Ecto neural progenitor cell (in vitro differentiated cells): ENCODE measurements at places on chromosomes 3 and 15.

- no peak for DNase-seq
These were observed 528.8 kb downstream of the SHQ1 start for GRCh38 chr3:72319194-72320094.

- DNase-seq = no peak
These were observed 275.9 kb upstream of the ARHGEF26 start for GRCh38 chr3:153845311-153845710.

DNA sequence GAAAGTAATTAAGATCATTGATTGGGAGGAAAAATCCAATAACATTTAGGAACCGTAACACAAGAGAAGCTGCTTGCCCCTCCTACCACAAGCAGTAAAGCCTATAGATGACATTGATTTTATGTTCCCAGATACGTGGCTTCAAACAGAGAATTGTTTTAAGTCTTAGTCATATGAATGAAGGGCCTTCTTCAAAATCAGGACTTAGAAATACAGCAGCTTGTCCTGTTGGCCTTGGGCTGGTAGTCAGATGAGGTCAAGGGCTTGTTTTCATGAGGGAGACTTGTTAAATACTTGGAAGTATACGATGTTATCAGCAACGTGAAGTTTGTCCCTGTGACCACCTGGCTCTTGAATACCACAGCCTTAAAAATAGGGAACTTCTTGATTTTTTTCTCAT is 114.4 kb downstream of the VGLL4 start:
- DNase-seq = no peak

GRCh38 chr3:13598926-13599886 is 50.3 kb downstream of the FBLN2 start:
- DNase-seq = no peak

DNA sequence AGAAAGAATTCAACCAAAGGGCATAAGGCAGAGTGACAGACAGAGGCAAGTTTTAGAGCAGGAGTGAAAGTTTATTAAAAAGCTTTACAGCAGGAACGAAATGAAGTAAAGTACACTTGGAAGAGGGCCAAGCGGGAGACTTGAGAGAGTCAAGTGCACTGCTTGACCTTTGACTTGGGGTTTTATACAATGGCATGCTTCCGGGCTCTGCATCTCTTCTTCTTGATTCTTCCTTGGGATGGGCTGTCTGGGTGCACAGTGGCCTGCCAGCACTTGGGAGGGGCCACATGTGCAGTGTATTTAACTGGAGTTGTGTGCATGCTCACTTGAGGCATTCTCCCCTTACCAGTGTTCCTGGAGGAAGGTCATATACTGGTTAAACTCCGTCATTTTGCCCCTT is 30.4 kb upstream of the KLHL25 start:
- no peak for DNase-seq

GRCh38 chr15:35381328-35381727 is 164.6 kb downstream of the DPH6 start:
- DNase-seq = no peak

GRCh38 chr3:137165117-137165806 is 207.5 kb downstream of the IL20RB start:
- DNase-seq = no peak

- no peak for DNase-seq
These were observed 73.3 kb upstream of the SNRK start for GRCh38 chr3:43212914-43213611.

- DNase-seq = no peak
These were observed 260.5 kb upstream of the TPRG1 start for GRCh38 chr3:188911026-188911850.

DNA sequence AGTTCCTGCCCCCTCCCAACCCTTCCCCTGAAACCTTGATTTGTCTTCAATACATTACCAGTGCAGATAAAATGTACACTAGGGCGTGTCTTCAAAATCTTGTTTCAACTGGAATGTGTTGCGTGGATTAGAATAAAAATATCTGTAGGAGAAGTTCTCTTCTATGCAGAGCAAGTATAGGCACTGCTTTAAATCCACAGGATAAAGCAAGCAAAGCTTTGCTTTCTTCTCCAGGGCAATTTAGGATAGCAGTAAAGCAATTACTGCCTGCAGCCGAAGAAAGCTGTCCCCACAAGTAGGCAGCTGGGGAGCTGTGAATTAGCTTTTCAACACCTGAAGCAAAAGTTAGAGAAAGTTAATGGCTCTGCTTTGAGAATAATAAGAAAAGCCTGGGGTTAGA is 329.7 kb upstream of the KCNMB2 start:
- no peak for DNase-seq

GRCh38 chr3:8739757-8740504 is 6.3 kb downstream of the CAV3 start:
- DNase-seq = no peak

DNA sequence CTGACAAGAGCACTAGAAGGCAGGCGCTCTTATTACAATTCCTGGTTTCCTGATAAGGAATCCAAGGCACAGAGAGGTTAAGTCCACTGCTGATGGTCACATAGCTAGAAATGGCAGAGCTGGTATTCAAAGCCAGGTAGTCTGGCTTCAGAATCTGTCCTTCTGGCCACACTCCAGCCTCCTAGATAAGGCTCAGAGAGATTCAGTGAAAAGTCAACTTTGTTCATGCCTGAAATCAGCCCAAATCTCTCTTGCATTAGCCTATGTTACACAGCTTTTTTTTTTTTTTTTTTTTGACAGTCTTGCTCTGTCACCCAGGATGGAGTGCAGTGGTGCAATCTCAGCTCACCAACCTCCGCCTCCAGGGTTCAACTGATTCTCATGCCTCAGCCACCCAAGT is 21.1 kb upstream of the CMTM8 start:
- DNase-seq = no peak

DNA sequence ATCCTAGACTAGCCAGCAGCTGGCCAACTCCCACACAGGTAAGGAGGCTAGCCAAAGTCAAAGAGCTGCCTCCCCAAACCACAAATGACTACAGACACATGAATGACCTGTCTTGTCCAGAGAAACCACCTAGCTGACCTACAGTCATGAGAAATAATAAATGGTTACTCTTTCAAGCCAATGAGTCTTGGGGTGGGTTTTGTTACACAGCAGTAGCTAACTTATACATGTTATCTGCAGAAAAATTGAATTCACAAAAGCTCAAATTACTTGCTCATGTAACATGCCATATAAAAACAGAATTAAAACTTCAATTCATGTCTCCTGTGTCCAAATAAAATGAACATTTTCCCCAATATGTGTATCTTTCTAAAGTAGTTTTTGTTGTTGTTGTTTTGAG is 307.4 kb upstream of the NR2F2 start:
- DNase-seq = no peak
